Stimulated activated CD8-positive, alpha-beta memory T cell treated with anti-CD3 and anti-CD28 coated beads, Interleukin-4, amount 100 ng/mL, for 1 hour (primary cell): ENCODE measurements at places on chromosomes 7 and 10.

DNA sequence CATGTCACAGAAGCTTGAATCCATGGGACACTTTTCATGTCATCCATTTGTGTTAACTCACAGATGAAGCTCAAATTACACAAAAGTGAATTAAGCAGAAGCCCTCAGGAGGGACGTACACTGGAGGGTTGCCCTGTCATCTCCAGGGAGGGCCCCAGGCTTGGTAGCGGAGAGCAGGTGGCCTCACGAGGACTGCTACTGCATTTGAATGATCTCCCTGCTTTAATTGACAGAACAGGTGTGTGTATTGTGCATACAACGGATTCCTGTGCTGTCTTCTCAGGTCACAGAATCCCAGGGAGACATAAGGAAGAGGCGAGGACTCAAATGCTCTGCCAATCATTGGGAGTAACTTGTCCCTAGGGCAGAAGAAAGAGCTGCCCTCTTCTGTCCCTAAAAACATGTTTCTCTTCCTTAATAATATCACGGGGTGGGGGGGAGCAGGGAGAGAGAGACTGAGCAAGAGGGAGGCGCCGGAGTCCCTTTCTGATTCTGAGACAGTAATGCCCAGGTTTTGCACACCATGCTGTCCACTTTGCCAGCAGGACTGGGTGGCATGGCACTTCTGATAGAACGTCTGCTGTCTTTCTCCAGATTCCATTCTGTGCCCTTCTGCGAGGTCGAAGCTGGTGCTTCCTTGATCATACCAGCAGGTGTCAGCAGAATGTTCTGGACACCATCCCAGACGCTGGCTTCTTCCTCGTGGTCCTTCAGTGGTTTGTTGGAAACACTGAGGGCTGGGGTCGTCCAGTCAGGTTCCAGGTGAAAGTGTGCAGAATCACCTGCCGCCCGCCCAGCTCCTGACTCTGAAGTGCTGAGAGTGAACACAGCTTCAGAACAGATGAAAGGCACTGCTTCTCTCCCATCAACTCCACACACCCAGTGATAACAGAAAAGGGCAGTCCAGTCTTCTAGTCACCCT lies 26.2 kb upstream of the RASGEF1A start:
- DNase-seq, result no peak

DNA sequence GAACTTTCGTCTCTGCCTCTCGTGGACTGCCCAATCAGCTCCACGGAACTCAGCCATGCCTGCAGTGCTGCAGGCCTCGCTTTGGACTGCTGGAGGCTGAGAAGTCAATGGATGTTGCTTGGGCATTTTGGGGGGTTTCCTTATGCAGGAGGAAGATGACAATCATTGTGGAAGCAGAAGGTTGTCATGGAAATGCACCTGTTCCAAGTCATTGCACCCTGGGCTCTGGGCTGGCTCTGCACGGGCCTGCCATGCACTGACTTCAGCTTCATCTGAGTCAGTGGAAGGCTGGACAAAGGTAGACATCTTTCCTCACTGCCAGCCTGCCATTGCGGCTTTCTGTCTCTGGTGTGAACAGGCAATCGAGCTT lies 217.3 kb downstream of the RPS24 start:
- DNase-seq, result no peak

- no peak for DNase-seq
Measured at GRCh38 chr10:25082276-25083204, 66.1 kb downstream of the THNSL1 start.

DNA sequence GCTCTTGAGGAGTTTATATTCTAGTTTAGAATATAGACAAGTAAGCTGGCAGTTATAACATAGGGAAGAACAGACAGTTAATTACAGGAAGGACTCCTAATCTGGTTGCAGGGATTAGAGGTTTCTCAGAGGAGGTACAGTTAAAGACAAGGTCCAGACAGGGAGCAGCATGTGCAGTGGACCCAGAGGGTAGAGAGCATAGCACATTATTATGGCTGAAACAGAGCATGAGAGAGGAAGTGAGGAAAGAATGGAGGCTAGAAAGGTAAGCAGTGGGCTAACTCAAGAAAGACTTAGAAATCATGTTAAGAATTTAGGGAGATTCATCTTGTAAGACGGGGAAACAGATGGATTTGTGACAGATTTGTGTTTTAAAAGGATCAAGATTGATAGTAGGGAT lies 9.7 kb downstream of the MIOS start:
- no peak for DNase-seq

DNA sequence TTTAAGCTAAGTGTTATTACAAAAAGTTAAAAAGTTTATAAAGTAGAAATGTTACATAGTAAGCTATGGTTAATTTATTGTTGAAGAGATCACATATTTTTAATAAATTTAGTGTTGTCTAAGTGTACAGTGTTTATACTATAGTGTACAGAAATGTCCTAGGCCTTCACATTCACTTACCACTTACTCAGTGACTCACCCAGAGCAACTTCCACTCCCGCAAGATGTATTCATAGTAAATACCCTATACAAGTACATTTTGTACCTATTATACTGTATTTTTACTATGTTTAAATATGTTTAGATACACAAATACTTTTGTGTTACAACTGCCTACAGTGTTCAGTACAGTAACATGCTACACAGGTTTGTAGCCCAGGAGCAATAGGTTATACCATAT lies 69.2 kb downstream of the DNAJC1 start:
- DNase-seq, result no peak

GRCh38 chr7:4416396-4417056 lies 265.6 kb upstream of the FOXK1 start:
- no peak for DNase-seq

GRCh38 chr7:92425311-92425947 lies 21.9 kb upstream of the GATAD1 start:
- no peak for DNase-seq

DNA sequence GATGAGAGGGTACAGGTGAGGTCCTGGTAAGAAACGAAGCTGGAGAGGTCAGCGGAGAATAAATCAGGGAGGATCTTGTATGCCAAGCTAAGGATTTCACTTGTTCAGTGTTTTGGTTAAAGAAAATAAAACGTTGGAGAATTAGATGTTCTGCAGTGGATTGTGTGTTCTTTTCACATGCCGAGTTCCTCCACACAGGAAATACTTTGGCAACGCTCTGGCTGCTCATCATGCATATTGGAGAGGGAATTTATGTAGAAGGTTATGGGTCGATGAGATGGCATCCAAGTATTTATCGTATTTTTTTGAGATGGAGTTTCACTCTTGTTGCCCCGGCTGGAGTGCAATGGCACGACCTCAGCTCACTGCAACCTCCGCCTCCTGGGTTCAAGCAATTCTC lies 11.0 kb downstream of the RPS24 start:
- no peak for DNase-seq

DNA sequence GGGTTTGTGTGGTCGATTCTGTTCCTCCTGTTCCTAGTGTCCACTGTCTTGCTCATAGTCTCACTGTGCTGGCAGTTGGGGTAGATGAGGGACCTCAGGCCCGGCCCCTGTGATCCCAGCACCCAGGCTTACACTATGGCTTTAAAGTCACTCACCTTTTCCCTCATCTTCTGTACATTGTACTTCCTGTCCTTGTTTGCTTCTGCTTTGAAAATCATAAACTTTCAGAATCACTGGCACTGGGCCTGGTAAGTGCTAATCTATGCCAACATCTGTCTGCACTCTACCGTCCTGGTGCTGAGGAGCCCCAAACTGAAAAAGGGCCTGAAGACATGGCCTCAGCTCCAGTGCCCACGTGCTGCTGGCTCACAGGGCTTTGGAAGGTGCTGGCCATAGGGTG lies 5.7 kb upstream of the TAS2R60 start:
- DNase-seq, result no peak

DNA sequence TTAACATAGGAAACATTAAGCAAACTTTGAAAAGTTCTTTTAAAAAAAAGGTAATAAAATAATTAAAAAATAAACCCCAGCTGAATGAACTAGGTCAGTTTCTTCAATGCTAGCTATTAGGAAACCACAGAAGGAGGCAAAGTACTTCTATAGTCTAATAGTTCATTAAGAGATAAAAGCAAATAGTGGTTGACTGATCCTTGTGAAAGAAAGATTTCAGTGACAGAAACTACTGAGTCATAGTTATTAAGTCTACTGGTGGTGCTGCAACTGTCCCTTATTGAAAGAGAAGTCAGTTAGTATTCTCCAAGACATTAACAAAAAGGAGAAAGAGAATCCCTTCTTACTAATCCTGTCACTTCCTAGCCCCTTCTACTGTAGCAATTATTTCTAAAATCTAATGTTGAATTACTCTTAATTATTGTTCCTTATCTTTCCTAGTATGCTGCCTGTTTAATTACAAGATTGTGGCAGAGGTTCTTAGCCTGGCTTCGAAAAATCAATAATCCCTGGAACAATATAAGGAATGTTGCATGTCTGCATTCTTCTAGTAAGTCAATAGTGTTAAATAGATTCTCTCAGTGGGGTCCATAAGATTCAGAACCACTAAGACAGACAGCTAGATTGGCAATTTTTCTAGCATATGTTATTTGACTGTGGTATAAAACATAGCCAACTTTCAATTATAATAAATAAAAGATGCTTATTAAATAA lies 18.2 kb downstream of the TCTN3 start:
- no peak for DNase-seq

- DNase-seq, result no peak
Measured at GRCh38 chr10:80900661-80901060, 363.0 kb downstream of the SH2D4B start.

- no peak for DNase-seq
Measured at GRCh38 chr7:99196536-99197258, 11.2 kb downstream of the KPNA7 start.
